ENCODE measurements at places on chromosomes 13 and 19.

- DNase-seq, result no peak
These were observed 17.2 kb downstream of the ACTN4 start for GRCh38 chr19:38664503-38665211.

GRCh38 chr13:74299721-74300120 is 165.5 kb upstream of the KLF12 start:
- no peak for DNase-seq

- DNase-seq, result no peak
These were observed 24.5 kb downstream of the UQCRFS1 start for GRCh38 chr19:29188289-29189032.

DNA sequence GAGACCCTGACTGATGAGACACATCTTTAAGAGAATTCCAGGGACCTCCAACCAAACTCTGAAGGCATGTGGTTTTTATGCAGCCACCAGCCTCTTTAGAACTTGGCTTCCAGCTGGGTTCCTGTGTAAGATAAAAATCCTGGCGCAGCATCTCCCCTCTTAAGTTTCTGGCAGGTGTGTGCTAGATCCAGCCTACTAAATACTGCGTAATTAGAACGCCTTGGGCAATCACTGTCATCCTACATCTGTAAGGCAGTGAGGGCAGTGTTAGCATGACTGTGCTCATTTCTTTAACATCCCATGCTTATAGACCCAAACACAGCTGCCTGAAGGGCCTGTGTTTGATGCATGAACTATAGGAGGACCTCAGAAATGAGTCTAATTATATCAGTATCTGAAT is 173.5 kb upstream of the OBI1 start:
- DNase-seq, result no peak

GRCh38 chr19:49200238-49200862 is 42.8 kb downstream of the TRPM4 start:
- DNase-seq, result no peak

DNA sequence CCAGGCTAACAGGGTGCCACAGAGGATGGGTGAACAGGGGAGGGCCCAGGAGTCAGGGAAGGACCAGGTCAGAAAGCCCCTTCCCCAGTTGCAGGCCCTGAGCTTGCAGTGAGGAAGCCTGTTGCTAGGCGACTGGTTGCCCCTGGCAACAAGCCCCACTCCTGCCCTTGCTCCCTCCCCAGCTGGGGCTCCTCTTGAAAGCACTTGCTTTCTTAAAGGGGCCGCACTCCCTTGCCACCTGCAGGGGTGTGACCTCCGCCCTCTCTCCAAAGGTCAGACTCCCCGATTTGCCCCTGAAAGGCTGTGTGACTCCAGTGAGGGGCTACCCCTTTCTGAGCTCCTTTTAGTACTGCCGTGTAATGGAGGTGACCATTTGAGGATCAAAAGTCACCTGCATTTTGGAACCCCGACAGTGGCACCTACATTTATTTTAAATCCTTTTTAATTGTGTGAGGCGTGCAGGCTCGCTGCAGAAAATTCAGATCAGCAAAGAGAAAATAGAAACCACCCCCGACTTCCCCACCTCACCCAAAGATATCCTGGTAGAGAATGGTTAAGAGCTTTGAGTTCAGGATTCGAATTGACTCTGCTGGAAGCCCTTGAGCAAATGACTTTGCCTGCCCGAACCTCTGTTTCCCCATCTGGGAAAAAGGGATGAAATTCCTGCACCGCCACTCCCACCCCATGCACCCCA is 4.8 kb downstream of the FCHO1 start:
- no peak for DNase-seq

GRCh38 chr13:105089858-105090643 is 1445.4 kb downstream of the EFNB2 start:
- no peak for DNase-seq

- no peak for DNase-seq
These were observed 749 bp downstream of the GDF15 start for GRCh38 chr19:18386543-18387271.

DNA sequence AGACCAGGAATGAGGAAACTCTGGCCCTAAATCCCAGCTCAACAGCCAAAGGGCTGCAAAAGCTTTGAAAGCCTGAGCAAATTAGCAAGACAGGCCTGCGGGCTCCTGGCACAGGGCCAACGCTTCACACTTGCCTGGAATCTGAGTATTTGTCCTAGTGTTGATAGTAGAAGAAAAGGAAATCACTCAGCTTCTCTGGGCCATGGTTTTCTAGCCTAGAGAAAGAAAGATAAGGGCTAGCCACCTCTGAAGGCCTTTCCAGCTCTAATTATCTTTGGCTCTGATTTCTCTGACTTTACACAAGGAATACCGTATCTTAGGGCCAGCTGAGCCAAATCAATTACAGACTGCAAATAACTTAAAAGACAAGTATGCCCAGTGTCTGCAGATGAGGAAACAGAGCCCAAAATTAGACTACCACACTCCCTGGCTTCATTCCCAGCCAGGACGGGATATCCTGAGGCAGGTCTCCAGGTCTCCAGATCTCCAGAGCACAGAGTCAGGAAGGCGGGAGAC is 69.6 kb downstream of the STK24 start:
- DNase-seq, result peak; percentile 26

DNA sequence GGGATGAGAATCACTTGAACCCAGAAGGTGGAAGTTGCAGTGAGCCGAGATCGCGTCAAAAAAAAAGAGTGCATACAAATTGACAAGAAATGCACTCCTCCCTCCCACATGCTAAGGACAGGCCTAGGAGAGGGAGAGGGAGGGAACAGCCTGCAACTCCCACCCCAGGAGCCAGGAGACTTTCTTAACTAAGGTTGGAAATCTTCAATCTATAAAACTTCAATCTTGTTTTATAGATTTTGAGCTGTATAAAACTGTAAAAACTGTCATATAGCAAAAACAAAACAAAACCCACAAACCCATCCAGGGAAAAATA is 1.3 kb upstream of the SYCN start:
- DNase-seq, result no peak

DNA sequence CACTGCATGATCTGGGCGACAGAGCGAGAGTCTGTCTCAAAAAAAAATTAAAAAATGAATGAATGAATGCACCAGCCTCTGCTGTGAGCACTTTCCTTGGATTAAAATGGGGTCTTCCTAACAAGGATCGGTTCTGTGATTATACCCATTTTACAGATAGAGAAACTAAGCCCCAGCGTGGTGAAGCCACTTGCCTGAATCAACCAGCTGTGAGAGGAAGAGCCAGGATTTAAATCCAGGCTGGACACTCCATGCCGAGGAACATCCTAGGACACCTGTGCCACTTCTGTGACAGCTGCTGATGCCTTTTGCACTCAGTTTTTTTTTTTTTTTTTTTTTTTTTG is 14.1 kb downstream of the TLE5 start:
- no peak for DNase-seq

DNA sequence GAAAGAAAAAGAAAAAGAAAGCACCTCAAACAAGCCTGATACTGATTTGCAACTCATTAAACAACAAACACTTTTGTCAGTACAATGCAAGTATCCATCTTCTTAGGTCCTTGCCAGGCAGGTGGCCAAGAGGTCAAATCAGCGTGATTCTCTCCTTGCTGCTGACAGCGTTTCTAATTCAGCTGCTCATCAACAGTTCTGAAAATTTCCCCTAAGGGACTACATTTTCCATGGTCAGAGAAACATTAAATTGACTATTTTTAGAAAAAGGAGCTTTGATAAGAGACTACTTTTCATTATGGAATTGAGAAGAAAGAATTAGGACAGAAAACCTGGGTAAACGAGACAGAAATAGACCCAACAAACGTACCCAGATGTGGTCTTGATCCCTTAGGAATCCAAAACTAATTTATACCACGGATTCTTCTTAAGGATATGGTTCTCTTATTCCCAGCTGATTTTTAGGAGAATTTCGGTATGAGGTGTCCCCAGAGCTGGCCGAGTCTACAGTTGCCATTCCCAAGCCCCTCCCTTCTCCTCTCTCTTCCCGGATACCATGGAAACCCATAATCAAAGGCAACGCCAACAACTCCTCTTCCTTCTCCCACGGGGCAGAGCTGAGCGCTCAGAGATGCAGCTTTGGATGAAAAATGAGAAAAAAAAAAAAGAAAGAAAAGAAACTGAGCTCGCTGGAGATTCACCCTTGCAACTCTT is 29.5 kb upstream of the CEBPG start:
- no peak for DNase-seq

- DNase-seq, result no peak
These were observed 52.7 kb downstream of the TRPM4 start for GRCh38 chr19:49210108-49210900.

DNA sequence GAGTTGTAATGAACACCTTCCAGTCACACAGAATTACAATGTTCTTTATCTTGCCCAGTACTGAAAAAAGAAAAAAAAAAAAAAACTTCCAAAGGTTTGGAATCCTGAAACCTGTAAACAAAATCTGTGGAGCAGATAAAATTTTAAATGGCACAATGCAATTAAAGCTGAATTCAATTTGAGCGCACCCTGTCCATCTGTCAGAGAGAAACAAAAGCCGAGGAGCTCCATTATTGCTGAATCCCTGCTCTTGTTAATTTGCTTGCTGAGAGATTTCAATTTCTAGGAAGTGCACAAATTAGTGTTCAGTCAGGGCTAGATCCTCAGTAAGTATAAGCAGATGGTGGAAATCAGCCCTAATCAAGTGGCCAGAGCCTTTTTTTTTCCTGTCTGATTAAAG is 65.2 kb downstream of the DACH1 start:
- DNase-seq, result no peak

- no peak for DNase-seq
These were observed 24.5 kb upstream of the GPC6 start for GRCh38 chr13:93201992-93202558.

GRCh38 chr19:827710-828321 is at the start of gene AZU1:
Gene AZU1 (plus strand): TSS chr19:827837. CDS start chr19:827847, 10 bp downstream.
- DNase-seq, result no peak

- DNase-seq, result no peak
These were observed 14.4 kb downstream of the MYO16 start for GRCh38 chr13:108643646-108644353.

- DNase-seq, result no peak
These were observed 282.6 kb downstream of the DCLK1 start for GRCh38 chr13:35848336-35849255.
